ENCODE measurements at places on chromosomes 3 and 15. TPM values are rescaled to one million over a fixed set of nuclear protein-coding genes. Genes with fewer than 3 reads are reported as not detected.

GRCh38 chr3:195401943-195402342, 40.9 kb downstream of the ACAP2 start:
- DNase-seq: no peak

DNA sequence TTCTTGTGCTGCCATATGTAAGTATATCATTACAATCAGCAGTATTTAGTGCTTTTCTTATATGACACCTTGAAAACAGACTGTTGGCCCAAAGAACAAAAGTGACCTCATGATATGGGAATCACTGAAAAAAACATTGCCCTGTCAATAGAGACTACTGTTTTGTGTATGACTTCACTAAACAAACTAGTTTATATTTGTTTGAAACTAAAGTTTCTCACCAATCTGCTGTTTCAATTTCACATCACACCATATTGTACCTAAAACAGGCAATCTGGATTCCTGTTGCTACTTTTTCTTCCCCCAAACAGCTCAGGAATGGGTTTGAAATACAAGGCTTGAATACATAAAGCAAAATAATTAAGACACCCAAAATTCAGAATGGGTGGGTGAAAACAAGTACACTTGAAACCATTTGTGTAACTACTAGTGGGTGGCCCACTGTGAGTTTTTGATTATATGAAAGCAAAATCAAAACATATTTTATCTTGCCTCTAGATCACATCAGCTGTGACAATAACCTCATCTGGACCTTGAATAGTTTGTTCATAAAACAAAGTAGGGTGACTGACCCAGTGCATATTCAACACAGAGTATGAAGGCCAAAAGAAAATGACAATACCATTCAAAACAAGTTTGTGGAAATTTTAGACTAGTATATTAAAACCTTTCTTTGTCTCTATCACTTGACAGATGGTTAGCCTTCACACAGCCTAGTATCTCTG, 5.9 kb downstream of the ZBTB20 start:
- DNase-seq: no peak

Gene SLC25A36
- 49.1 TPM for total RNA-seq

Gene DVL3
- total RNA-seq: 44.4 TPM

Gene SLC51B
- total RNA-seq: not detected

All from H7 (cell line).